ENCODE measurements at places on chromosomes 2 and 18.
A peak's percentile ranks its signal among the peaks of the same experiment; 100 is the strongest.

- H3K36me3 ChIP-seq: peaks cover 3% of the 10 kb centered on the region
- H3K4me1 ChIP-seq: peaks cover 8% of the 10 kb centered on the region
These were observed 719.5 kb downstream of the DPP10 start for GRCh38 chr2:115161771-115162493.

- DNase-seq: no peak
- peaks cover 6% of the 10 kb centered on the region for H3K27me3 ChIP-seq
- peaks cover 2% of the 10 kb centered on the region for H3K4me1 ChIP-seq
- H3K27ac ChIP-seq: no peak overlapping the region
- H3K4me3 ChIP-seq: no peak overlapping the region
These were observed 67.4 kb downstream of the RNF152 start for GRCh38 chr18:61825386-61825785.

DNA sequence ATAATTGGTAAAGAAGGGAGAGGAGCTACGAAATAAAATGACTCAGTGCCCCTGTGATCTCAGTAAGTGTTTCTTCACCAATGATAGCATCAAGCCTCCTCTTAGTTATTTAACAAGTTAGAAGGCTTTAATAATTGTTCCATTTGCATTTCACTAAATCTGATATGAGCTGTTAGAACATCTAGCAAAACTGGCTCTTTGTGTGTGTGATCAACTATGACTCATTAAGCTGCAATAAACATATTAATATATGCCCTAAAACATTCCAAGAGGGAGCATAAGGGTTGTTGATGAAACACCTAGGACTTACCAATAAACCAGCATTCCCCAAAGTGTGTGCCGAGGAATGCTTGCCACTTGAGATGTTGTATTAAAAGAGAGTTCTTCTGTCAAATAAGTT, 115.2 kb downstream of the OSBPL6 start:
- no peak for DNase-seq
- no peak overlapping the region for H3K4me3 ChIP-seq
- H3K36me3 ChIP-seq: no peaks in the 10 kb centered on the region
- H3K27me3 ChIP-seq: no peaks in the 10 kb centered on the region
- H3K4me1 ChIP-seq: peaks cover 32% of the 10 kb centered on the region
- H3K27ac ChIP-seq: no peak overlapping the region

DNA sequence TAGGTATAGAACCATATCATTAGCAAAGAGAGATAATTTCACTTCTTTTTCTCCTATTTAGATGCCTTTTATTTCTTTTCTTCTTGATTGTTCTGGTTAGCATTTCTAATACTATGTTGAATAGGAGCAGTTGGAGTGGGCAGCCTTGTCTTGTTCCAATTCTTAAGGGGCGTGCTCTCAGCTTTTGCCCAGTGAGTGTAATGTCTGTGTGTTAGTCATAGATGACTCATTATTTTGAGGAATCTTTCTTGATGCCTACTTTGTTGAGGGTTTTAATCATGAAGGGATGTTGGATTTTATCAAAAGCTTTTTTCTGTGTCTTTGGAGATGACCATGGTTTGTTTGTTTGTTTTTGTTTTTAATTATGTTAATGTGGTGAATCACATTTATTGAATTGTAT, 1453.1 kb upstream of the SLC39A10 start:
- no peak for DNase-seq
- H3K27me3 ChIP-seq: no peaks in the 10 kb centered on the region
- H3K4me1 ChIP-seq: no peaks in the 10 kb centered on the region
- no peak overlapping the region for H3K4me3 ChIP-seq
- H3K36me3 ChIP-seq: no peaks in the 10 kb centered on the region
- no peak overlapping the region for H3K27ac ChIP-seq

- H3K27ac ChIP-seq: no peak overlapping the region
- H3K36me3 ChIP-seq: peaks cover 15% of the 10 kb centered on the region
- peaks cover 44% of the 10 kb centered on the region for H3K4me1 ChIP-seq
- H3K27me3 ChIP-seq: no peaks in the 10 kb centered on the region
- DNase-seq: no peak
- H3K4me3 ChIP-seq: no peak overlapping the region
These were observed 57.9 kb downstream of the NCK2 start for GRCh38 chr2:105802587-105802986.

GRCh38 chr2:31065356-31065755, 72.9 kb downstream of the GALNT14 start:
- H3K36me3 ChIP-seq: no peaks in the 10 kb centered on the region
- H3K4me1 ChIP-seq: peaks cover 7% of the 10 kb centered on the region
- H3K4me3 ChIP-seq: no peak overlapping the region
- no peak for DNase-seq
- H3K27ac ChIP-seq: no peak overlapping the region

- no peaks in the 10 kb centered on the region for H3K4me1 ChIP-seq
- H3K27ac ChIP-seq: no peak overlapping the region
- H3K27me3 ChIP-seq: peaks cover 5% of the 10 kb centered on the region
- H3K4me3 ChIP-seq: no peak overlapping the region
- no peak for DNase-seq
These were observed 61.2 kb downstream of the ANO7 start for GRCh38 chr2:241249654-241250053.

DNA sequence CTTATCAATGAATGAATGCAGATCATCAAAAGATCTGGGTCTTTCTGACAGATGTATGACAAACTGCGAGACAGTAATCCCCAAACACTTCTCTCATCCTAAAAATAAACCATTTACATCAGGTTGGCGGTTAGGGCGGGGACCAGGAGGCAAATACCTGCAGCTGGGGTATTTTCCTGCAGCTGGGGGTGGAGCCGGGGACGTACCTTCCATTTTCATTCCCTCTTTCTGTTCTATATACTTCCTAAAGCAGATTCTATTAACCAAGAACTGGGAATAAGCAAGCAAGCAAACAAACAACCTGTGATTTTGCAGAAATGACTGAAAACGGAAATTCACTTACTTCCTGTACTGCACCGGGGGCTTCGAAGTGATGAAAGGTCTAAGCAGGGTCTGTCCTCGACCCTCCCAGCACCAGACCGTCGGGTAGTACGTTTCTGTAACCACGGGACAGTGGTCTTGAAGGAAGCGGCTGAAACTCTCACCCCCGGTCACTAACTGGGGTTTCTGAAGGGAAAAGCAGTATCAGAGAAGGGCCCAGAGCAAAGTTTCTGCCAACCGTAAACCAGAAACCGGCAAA, 1.2 kb downstream of the ABHD3 start:
- H3K27me3 ChIP-seq: peaks cover 3% of the 10 kb centered on the region
- H3K27ac ChIP-seq: peak overlapping the region; percentile 90
- H3K36me3 ChIP-seq: peaks cover 5% of the 10 kb centered on the region
- H3K4me1 ChIP-seq: peaks cover 13% of the 10 kb centered on the region
- peak overlapping the region; percentile 95 for H3K4me3 ChIP-seq

GRCh38 chr2:43402452-43402937, 176.1 kb upstream of the ZFP36L2 start:
- peaks cover 4% of the 10 kb centered on the region for H3K4me1 ChIP-seq
- H3K27ac ChIP-seq: no peak overlapping the region
- no peak overlapping the region for H3K4me3 ChIP-seq
- no peaks in the 10 kb centered on the region for H3K36me3 ChIP-seq
- H3K27me3 ChIP-seq: no peaks in the 10 kb centered on the region

- H3K36me3 ChIP-seq: no peaks in the 10 kb centered on the region
- no peaks in the 10 kb centered on the region for H3K27me3 ChIP-seq
- H3K4me1 ChIP-seq: no peaks in the 10 kb centered on the region
- H3K27ac ChIP-seq: no peak overlapping the region
- H3K4me3 ChIP-seq: no peak overlapping the region
These were observed 217.6 kb upstream of the CCDC150 start for GRCh38 chr2:196421880-196422279.

- H3K4me1 ChIP-seq: peaks cover 10% of the 10 kb centered on the region
- DNase-seq: no peak
- H3K27ac ChIP-seq: peak overlapping the region; percentile 62
- H3K27me3 ChIP-seq: peaks cover 4% of the 10 kb centered on the region
These were observed 1.3 kb downstream of the ERICH2 start for GRCh38 chr2:170771421-170771937.

- H3K27ac ChIP-seq: no peak overlapping the region
- DNase-seq: no peak
- H3K27me3 ChIP-seq: no peaks in the 10 kb centered on the region
These were observed 7.0 kb downstream of the XIRP2 start for GRCh38 chr2:166895243-166895642.

DNA sequence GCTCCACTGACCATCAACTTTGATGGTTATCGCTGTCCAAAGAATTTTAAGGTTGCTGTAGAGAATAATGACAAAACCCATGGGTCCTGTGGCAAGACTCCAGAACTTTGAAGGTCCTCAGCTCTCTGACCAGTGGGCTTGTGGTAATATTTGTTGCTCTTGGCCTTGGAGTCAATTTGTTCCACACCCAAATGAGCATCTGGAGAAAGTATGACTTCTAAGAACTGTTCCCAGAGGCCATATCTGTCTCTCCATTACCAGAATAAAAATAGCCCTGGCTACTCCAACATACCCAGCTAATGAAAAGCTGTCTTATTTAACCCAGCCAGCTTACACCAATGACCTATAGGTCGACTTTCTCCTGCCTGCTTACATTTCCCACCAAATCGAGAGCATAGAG, 466.4 kb downstream of the MEIS1 start:
- no peaks in the 10 kb centered on the region for H3K36me3 ChIP-seq
- no peak overlapping the region for H3K27ac ChIP-seq
- no peak for DNase-seq
- H3K27me3 ChIP-seq: no peaks in the 10 kb centered on the region
- H3K4me3 ChIP-seq: no peak overlapping the region

DNA sequence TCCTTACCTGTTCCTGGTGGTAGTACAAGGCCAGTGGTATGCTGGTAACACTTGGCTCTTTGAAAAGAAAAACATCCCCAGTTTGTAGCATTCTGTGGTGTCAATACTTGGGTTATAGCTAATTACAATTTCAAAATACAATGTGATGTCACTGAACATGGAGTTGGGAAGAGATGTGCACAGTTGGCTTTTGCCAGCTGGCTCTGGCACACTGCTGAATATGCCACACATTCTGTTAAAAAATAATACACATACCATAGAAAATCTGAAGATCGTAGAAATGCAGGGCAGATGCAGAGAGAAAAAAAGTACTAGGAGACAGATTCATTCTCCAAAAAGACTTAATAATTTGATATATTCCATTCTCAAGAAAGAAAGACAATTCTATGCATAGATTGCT, 101.5 kb downstream of the TACR1 start:
- H3K27me3 ChIP-seq: peaks cover 3% of the 10 kb centered on the region
- H3K4me1 ChIP-seq: peaks cover 9% of the 10 kb centered on the region
- no peak for DNase-seq
- no peak overlapping the region for H3K4me3 ChIP-seq

GRCh38 chr2:6562771-6563170, 302.9 kb downstream of the CMPK2 start:
- H3K4me1 ChIP-seq: no peaks in the 10 kb centered on the region
- no peaks in the 10 kb centered on the region for H3K27me3 ChIP-seq
- DNase-seq: no peak
- no peaks in the 10 kb centered on the region for H3K36me3 ChIP-seq
- H3K27ac ChIP-seq: no peak overlapping the region

GRCh38 chr18:4720518-4720917, 265.4 kb upstream of the DLGAP1 start:
- H3K4me3 ChIP-seq: no peak overlapping the region
- no peaks in the 10 kb centered on the region for H3K27me3 ChIP-seq
- peaks cover 4% of the 10 kb centered on the region for H3K4me1 ChIP-seq
- DNase-seq: no peak
- peak overlapping the region; percentile 10 for H3K27ac ChIP-seq

- H3K4me1 ChIP-seq: no peaks in the 10 kb centered on the region
- no peak for DNase-seq
- H3K4me3 ChIP-seq: no peak overlapping the region
- H3K27me3 ChIP-seq: peaks cover 1% of the 10 kb centered on the region
These were observed 30.6 kb downstream of the CACNB4 start for GRCh38 chr2:152068226-152068625.

- H3K4me3 ChIP-seq: no peak overlapping the region
- H3K4me1 ChIP-seq: peaks cover 38% of the 10 kb centered on the region
- H3K27ac ChIP-seq: no peak overlapping the region
These were observed 114.9 kb downstream of the TCF4 start for GRCh38 chr18:55473058-55473457.

DNA sequence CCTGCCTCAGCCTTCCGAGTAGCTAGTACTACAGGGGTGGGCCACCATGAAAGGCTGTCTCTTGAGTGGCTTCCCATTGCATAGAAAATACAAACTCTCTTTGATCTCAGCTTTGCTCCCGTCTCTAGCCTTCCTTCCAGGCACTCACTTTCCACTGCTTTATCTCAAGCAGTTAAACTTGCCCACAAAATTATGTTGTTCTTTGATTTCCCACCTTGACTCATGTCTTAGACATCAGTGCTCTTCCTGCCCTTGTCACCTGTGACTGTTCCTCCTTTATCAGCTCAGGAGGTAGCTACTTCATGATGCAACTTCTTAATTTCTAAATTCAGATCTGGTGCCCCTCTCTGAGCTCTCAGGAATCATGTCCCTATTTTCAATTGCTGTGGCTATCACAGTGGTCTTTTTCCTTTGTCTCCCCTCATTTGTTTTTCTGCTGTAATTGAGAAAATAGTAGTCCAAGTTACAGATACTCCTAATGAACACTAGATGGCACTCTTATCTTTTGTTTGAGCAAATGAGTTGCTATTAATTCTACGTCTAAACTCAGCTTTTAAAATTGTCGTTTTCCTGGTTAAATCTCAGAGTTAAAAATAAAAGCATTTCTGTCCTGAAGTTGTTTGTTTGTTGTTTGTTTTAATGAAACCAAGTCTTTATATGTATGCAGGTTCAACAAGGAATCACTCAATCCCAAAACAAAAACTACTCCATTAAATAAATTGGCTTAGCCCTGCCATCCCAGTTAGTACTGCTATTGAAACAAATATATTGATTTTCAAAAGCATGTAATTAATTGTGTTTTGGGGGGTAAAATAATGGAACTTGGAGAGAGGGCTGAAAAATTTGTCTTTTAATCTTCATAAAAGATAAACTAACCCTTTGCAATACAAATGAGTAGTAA, 46.9 kb upstream of the GREB1L start:
- H3K4me3 ChIP-seq: no peak overlapping the region
- no peak for DNase-seq
- H3K27me3 ChIP-seq: no peaks in the 10 kb centered on the region
- H3K27ac ChIP-seq: no peak overlapping the region
- H3K4me1 ChIP-seq: no peaks in the 10 kb centered on the region

- H3K27me3 ChIP-seq: peaks cover 4% of the 10 kb centered on the region
- H3K36me3 ChIP-seq: peaks cover 4% of the 10 kb centered on the region
- H3K27ac ChIP-seq: peak overlapping the region; percentile 98
- peak overlapping the region; percentile 97 for H3K4me3 ChIP-seq
These were observed 413 bp upstream of the CHMP3 start for GRCh38 chr2:86563650-86564061.

DNA sequence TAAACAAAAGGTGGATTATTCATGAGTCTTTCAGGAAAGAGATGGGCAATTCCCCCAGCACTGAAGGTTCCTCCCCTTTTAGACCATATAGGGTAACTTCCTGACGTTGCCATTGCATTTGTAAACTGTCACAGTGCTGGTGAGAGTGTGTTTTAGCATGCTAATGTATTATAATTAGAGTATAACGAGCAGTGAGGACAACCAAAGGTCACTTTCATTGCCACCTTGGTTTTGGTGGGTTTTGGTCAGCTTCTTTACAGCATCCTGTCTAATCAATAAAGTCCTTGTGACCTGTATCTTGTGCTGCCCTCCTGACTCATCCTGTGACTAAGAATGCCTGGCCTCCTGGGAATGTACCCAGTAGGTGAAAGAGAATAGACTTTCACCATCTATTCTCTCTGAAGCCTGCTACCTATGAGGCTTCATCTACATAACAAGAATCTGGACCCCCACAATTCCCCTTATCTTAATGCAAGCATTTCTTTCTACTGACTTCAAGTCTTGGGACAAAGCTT, 148.7 kb downstream of the CABLES1 start:
- peaks cover 61% of the 10 kb centered on the region for H3K4me1 ChIP-seq
- H3K4me3 ChIP-seq: no peak overlapping the region
- peaks cover 3% of the 10 kb centered on the region for H3K27me3 ChIP-seq

- peaks cover 9% of the 10 kb centered on the region for H3K4me1 ChIP-seq
- no peak overlapping the region for H3K4me3 ChIP-seq
- no peaks in the 10 kb centered on the region for H3K36me3 ChIP-seq
- H3K27me3 ChIP-seq: peaks cover 50% of the 10 kb centered on the region
- DNase-seq: no peak
These were observed 2.8 kb upstream of the WNT10A start for GRCh38 chr2:218877891-218878290.

All from endothelial cell (in vitro differentiated cells).